ENCODE measurements at places on chromosomes 13 and 19.

GRCh38 chr13:114203536-114203935, 24.5 kb downstream of the CFAP97D2 start:
- DNase-seq: no peak

GRCh38 chr19:2302319-2303210, 5.4 kb downstream of the LINGO3 start:
- DNase-seq: no peak

DNA sequence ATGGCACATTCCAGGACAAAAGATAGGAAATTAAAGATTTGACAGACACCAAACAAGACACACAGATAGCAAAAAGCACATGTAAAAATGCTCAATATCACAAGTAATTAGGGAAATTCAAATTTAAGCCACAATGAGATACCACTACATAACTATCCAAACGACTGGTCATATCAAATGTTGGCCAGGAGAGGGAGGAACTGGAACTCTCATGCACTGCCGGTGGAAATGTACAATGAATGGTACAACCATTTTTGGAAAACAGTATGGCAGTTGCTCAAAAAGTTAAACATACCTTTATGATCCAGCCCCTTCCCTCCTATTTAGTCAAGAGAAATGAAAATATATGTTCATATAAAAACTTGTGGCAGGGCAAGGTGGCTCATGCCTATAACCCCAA, 36.8 kb upstream of the CYP2S1 start:
- DNase-seq: no peak

DNA sequence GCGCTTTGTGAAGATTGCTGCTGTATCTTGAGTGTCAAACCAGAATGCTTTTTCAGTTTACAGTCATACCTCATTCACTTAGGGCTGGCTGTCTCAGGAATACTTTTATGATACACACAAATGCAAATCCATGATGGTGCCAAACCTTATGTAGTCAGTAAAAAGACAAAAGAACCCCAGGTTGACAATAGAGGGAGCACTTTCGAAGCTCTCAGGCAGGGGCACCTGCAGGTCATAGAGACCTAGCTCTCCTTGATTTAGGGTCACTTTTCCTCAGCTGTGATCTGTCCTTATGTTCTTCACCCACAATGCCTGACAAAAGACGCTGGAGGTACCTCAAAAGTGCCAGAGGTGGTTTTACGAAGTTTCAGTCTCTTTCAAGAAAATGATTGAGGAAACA, 172.2 kb downstream of the DNAJC15 start:
- no peak for DNase-seq

DNA sequence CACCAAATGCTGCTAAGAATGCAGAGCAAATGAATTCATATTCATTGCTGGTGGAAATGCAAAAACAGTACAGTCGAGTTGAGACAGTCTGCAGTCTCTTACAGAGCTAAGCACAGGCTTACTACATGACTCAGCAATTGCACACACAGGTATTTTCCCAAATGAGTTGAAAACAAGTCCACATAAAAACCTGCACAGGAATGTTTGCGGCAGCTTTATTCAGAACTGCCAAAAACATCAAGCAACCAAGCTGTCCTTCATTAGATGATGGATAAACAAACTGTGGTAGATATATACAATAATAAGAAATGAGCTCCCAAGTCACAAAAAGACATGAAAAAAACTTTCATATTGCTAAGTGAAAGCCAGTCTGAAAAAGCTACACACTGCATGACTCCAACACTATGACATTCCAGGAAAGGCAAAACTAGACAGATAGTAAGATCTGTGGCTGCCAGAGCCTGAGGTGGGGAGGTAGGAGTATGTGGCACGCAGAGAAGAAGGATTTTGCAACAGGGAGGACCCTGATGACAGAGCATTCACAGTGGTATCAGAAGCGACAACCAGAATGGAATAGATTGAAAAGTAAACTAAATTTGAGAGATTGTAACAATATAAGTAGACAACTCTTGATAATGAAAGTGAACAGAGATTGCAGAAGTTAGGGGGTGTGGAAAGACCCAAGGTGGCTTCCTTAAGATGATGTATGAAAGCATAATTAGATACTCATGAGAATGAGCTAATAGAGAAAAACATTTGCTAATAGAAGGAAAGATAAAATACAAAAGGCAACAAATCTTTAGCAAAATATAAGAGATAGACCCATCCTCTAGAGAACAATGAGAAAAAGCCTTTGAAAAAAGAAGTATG, 52.7 kb downstream of the TSC22D1 start:
- no peak for DNase-seq
